ENCODE measurements at places on chromosomes 3 and 15.

DNA sequence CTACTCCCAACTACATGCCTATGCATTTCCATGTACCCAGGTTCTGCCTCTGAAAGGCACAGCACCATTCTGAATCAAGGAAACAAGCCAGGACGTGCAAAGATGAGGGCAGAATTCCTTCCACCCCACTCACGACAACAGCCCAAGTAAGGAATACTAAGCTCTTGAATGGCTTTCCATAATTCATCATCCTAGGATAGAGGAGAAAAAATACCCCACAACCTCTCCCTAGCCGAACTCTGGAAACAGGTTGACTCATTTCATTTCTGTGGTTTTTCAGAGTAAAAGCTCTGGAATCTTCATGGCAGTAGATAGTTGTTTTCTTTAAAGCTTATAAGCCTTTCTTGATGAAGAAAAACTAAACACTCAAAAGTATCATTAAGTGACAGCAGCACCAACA is 77.8 kb downstream of the PDZRN3 start:
- no peak for DNase-seq

GRCh38 chr3:88767746-88768145 is 339.7 kb upstream of the EPHA3 start:
- no peak for DNase-seq

GRCh38 chr3:123642182-123642956 is 57.5 kb upstream of the HACD2 start:
- peak; percentile 73 for DNase-seq

DNA sequence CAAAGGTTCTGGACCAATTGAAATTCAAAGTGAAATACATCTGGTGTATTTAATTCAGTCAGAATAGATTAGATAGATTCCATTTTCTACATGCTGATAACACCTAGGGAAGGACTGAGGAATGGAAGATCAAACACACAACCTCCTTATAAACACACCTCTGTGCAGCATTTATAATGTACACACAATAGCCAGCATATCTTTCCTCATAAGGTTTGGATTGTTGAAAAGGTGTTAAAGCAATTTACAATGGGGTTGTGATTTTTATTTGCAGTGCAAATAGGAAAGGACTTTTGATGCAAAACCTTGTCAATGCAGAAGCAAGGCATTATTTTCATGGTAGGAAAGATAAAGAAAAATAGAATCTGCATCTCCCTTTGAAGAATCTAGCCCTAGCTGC is 448.9 kb upstream of the KCNMB2 start:
- DNase-seq, result no peak

- no peak for DNase-seq
Measured at GRCh38 chr3:57855943-57856342, 99.8 kb downstream of the SLMAP start.

- DNase-seq, result no peak
Measured at GRCh38 chr3:97187771-97188170, 373.4 kb downstream of the EPHA6 start.

DNA sequence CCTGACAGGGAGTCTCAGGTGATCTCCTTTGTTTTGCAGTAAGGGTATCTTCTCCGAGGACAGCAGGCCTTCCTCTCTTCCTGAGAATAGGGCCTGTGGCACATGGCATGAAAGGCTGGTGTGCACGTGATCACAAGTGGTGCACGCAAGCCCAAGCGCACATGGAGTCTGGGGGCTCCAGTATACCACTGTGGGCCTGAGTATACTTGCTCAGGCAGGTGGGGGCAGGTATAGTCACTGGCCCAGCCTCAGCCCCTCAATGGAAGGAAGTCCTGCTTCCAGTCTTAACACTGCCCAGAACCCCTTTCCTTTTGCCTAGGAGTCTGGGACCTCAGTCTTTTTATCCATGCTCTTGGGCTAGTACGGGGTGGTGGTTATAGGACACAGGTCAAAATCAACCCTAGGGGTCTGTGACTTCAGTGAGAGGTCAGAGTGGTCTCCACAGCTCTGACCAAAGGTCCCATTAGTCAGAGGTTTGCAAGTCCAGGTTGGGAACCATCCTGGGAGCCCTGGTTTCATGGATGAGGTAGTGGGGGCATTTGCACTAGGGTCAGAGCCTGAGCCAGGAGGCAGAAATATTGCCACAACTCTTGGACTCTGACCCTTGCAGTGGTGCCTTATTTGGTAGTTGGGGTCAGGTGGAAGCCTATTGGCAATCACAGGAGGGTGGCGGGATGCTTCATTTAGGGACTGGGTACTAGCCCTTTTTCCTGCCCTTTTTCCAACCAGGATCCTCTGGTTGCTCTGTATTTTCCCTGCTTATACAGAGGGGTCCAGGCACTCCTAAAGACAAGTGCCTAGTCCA is 823 bp upstream of the CCDC71 start:
- DNase-seq, result no peak

DNA sequence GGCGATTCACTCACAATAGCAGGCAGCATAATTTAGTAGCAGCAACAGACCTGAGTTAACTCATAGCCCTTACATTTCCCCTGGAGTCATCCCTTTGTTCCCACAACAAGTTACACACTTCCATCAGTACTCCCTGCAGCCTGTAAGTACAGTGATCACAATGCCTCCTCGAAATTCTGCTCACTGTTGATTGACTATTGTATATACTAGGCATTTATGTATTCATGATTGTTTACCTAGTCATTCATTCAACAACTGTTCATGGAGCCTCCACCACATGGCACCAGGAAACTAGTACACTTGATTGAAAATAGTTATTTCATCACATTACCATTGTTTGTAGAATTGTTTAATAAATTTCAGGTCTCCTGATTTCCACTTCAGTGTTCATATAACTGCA is 71.4 kb upstream of the P3H2 start:
- DNase-seq, result no peak

- no peak for DNase-seq
Measured at GRCh38 chr15:85419161-85419560, 38.8 kb downstream of the AKAP13 start.

DNA sequence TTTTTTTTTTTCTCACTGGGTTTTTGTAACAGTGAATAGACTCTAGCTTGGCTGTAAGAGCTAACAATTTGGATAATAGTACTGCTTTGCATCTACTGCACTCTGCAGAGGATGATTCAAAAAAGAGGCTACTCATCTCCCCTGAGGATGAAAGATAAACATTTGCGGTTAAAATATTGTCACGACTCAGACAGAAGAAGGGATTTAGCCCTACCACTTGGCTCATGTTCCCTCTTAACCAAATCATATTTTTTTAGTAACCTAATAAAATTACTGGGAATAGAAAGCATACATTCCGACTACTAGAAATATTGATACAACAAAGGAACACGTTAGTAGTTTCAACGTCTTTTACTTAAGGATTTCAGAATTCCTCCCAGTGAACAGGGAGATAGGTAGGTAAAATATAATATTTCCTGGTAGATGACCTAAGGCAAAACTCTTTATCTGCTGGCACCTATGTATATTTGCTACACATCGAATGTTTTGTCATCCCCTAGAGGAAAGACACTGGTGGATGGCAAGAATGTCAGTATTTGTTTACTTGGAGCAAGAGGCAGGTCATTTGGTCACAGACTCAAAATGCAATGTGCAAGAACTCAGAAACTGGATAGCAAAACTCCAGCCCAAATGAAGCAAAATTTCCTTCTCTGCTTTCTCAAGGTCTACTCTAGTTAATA is 110.8 kb downstream of the GREM1 start:
- DNase-seq, result no peak

GRCh38 chr15:64845831-64846595 is 4.3 kb downstream of the PLEKHO2 start:
- DNase-seq, result no peak

DNA sequence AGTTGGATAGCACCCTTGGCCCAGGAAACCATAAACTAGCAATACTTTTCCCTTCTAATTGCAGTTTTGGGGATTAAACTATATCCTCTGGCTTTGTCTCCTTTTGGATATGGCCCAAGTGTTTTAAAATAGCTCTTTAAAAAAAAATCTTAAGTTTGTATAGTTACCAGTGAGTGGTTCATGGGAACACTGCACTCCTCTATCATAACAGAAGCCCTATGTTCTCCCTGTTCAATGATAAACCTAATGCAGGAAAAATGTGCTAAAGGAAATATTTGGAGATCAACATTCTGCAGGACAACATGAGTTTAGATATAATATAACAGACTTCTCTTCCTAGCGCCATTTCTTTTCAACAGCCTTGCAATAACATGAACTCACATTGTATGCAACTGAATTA is 13.1 kb downstream of the MRPL47 start:
- no peak for DNase-seq

- no peak for DNase-seq
Measured at GRCh38 chr3:66052721-66053549, 14.2 kb upstream of the MAGI1 start.

DNA sequence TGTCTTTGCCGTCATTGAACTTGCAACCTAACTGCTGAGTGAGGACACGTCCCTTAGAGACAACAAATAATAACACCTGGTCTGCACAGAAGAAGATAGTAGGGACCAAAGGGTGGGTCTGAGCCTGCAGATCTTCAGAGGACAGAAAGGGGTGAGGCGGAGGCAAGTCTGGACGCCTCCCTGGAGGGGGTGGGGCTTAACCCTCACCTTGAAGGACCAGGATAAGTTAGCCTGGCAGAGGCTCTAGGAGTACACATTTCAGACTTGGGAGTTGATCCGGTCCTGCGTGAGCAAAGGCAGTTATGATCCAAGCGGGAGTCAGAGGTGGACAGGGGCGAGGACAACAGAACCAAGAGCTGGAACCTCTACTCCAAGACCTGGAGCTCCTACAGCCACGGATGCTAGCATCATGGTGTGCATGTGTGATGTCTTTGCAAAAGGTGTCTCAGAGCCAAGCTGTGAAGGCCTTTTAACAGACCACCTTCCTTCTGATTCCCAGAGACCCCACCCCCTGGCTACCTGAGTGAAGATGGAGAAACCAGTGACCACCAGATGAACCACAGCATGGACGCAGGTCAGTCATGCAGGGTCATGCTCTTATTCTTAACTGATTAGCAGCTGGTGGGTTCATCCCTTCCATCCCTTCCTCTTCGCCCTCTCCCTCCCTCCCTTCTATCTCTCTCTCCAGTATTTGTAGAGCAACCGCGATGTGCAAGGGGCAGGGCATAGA is 88.0 kb downstream of the AAGAB start:
- no peak for DNase-seq

GRCh38 chr15:95874637-95875036 is 455.9 kb upstream of the NR2F2 start:
- DNase-seq, result no peak

DNA sequence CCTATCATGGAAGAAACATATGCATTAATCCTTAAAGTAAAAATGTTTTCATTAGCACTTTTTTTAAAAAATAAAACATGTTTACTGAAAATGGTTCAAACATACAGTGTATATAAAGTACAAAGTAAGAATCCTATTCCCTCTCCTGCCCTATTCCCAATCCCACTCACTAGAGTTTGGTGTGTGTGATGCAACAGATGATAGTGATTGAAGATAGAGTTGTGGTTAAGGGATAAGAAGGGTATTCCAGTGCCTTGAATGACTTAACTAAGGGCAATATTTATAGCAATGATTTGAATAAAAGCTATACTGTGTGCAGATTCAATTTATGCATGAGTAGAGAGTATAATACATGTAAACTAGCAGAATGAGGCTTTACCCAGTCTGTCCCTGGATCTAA is 18.1 kb downstream of the ZNF280D start:
- DNase-seq, result no peak

GRCh38 chr3:40718681-40719080 is 193.9 kb downstream of the ZNF621 start:
- DNase-seq, result no peak

DNA sequence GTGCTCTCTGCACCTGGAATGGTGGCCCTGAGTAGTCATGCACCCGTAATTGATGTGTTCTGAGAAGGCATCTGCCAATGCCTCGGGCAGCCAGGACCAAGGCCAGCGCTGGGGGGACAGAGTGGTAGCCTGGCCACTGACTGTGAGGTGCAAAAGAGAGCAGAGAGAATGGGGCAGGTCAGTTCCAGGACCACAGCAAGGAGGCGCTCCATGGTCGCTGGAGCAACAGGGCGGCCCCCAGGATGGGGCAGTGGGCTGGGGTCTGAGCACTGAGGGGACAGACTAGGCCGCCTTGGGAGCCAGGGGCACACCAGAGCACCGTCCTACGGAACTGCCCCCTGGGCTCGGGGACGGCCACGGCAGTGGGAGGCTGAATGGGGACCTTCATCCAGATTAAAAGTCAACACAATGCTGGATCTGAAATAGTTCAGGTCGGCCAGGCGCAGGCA is 48.3 kb upstream of the IQSEC1 start:
- DNase-seq, result no peak

DNA sequence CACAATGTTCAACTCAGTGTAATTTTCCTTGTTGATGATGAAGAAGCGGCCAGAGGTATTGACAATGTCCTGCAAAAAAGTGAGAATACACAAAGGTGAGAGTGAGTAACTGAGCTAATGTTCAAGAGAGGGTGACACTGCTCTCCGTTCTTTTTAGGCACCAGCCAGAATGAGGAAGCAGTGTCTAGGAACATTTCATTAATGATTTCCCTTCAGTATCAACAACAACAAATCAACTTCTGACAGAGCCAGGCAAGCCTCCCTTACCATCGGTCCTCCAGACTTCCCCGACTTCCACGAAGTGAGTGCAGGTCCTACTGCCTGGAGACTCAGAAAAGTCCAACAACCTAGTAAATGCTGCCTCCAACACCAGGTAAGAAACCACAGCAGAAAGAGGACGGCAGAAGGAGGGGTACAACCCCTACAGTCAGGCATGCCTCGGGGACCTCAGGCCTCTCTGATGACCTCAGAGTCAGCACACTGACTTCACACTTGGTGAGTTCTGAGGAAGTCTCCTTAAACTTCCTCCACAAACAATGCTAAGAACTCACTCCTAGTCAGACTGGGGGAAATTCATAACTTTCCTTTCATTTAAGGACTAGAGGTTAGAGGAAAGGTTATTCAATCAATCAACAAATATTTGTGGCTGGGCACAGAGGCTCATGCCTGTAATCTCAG is 62.7 kb downstream of the NPTN start:
- no peak for DNase-seq

DNA sequence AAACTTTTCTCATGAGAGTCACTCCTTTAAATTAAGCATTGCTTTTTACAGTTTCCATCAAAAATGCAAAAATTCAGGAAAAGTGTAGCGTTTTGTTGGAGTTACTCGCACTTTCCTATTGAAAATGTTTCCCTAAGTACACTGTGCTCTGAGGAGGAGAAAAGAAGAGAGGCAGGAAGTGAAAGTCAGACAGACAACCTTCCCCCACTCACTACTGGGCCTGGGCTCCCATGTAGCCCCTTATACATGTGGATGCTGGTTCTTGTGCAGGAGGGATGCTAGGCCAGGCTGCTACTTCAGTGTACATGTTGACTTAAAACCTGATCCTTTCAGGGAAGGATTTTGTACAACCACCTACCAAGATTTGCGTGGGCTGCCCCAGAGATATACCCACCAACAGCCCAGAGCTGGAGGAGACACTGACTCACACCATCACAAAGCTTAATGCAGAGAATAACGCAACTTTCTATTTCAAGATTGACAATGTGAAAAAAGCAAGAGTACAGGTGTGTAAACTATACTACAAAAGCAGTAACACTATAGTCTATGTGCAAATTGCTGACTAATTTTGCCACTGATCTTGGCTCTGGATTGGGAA is 15.1 kb downstream of the KNG1 start:
- no peak for DNase-seq
